ENCODE measurements at places on chromosomes 4 and X.

GRCh38 chr4:98905839-98906238, 23.1 kb downstream of the EIF4E start:
- DNase-seq = no peak

DNA sequence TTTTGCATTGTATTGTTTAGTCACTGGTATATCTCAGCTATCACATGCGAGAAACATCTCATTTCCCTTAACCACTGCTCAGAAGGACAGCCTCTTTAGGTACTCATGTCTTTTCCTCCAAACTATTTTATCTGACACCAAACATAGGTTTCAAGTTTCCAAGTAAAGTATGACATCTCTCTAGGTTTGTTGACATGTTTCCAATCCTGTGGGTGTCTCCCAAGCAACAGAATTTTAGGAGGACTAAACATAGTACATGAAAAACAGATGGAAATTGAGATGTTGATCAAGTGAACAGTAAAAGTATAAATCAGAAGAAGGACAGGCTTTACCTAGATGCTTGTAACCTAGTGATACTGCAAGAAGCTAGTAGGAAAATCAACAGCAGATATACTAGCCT, 371.4 kb downstream of the DTHD1 start:
- DNase-seq = no peak

DNA sequence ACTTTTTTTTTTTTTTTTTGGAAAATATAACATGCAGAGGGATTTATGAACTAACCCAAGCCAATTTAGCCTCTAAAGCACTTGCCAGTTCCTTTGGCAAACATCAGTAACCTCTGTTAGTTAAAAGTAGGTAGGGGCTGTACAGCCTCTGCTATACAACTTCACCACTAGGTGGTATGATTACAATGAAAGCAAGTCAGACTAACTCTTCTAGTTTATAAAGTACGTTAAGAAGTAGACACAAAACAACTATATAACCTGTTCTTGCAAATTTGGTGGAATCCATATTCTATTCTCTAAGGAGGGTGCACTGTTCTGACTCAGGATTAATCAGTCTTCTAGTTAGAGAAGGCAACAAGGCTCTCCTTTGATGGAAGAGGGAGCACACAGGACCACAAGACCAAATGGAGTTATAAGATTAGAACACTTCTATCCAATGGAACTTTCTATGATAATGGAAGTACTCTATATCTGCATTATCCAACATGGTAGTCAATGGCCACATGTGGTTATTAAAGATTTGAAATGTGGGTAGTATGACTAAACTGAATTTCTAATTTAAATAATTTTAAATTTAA, 12.8 kb downstream of the AIMP1 start:
- peak; percentile 14 for DNase-seq

- no peak for DNase-seq
These were observed 70.5 kb downstream of the AFF1 start for GRCh38 chr4:87005369-87005689.

DNA sequence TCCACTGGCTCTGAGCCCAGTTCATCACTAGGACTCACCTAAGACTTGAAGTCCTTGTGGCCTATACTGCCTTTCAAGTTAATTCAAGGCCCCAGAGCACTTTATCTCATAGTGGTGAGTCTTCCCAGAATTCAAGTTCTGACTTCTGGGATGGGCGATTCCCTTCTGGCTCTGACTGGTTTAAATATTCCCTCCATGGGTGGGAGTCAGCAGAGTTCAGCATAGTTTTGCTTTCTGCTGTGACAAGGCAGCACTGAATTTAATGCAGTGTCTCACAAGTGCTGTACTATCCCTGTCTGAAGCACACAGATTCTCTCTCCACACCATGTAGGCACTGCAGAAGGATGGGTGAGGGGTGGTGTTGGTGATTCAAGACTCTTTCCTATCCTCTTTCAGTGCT, 46.5 kb downstream of the KLF8 start:
- DNase-seq = no peak

DNA sequence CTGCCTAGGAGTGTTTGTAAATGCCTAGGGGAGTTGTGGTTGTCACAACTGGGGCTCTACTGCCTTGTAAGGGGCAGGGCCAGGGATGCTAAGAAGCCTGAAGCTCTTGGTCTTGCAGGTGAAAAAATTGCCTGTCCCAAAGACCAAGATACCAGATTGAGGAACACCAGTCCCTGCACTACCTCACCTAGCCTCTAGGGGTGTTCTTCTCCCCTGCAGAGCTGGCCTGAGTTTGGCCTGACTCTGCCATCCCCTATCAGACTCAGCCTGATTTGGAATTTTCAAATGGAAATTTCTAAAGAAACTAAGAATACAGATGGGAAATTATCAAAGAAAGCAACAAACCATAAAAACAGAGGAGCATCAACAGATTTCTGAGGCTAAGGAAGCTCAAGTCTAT, 90.4 kb downstream of the ZC4H2 start:
- no peak for DNase-seq

GRCh38 chr4:110953191-110953590, 330.3 kb upstream of the PITX2 start:
- DNase-seq = no peak

- no peak for DNase-seq
These were observed 55.7 kb upstream of the MMAA start for GRCh38 chr4:145563293-145563985.

DNA sequence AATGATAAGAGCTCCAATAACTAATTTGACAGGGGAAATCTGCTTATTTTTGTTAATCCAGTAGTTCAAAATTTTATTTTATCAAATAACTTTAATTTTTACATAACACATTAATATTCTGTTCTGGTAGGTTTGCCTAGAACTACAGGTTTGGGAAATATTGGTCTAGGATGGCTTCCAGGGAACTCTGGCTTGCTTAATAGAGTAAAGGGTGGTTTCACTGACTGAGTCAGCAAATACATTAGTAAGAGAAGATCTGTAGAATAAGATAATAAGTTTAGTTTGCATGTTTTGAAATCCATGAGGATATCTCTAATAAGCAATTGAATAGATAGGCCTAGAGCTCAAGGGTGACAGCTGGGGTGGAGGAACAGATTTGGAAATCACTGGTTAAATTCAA, 500.7 kb downstream of the ZNF674 start:
- no peak for DNase-seq

- DNase-seq = peak; percentile 48
These were observed 51.5 kb upstream of the TRPC3 start for GRCh38 chr4:122003335-122003734.

DNA sequence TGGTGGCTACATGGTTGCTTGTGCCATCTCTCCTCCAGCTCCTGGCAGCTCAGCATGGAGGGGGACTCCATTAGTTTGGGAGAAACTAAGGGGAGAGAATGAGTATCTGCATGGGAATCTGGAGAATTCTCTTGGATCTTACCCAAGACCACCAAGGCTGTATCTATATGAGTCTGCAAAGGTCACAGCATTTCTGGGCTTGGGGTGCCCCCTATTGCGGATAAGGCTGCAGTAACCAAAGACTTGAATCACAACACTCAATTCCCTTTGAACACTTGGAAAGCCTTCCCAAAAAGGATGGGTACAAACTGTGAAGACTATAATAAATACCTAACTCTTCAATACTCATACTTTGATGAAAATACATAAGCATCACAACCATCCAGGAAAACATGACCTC, 623.5 kb upstream of the NR3C2 start:
- DNase-seq = no peak
